ENCODE measurements at places on chromosomes 3 and 15.

DNA sequence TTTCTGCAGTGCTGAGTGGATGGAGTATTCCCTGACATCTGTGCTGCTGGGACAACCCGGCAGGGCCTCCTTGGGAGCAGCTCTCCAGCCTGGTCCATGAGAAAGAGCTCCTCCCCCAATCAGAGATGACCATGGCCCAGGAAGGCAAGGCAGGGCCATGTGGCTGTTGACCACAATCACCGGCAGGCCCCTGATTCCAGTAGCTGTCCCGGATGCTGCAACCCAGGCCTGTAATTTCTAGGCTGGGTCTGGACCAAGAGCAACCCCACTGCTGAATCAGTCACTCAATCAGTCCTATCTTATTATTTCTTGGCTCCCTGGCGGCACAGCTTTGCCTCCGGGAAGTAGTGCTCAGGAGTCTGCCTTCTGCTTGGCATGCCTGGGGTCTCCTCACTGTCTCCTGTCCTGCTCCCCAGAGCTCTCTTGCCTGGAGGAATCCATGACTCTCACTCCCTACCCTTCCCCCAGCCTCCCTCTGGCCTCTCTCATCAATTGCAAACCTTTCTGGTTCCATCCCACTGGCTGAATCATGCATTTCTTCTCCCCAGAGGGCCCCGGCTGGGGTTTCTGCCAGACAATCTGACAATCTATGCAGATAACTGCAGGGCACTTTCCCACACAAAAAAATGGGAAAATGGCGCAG, 32.6 kb upstream of the ITGA11 start:
- no peak for DNase-seq

- no peak for DNase-seq
These were observed 285 bp downstream of the NMB start for GRCh38 chr15:84657748-84658079.

GRCh38 chr3:47261301-47261700, 21.3 kb downstream of the KIF9 start:
- DNase-seq = no peak

DNA sequence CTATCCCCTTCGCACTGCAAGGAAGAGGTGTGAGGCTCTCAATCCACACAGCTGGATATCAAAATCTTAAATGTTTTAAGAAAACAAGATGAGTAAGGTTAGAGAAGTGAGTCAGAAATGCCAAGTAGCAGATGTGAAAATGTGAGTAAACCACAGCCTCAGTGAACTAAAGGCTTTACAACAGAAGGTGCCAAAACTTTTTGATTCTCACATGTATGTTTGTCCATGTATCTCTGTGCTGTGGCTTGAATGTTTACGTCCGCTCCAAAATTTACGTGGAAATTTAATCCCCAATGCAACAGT, 126.8 kb upstream of the PFN2 start:
- DNase-seq = no peak

DNA sequence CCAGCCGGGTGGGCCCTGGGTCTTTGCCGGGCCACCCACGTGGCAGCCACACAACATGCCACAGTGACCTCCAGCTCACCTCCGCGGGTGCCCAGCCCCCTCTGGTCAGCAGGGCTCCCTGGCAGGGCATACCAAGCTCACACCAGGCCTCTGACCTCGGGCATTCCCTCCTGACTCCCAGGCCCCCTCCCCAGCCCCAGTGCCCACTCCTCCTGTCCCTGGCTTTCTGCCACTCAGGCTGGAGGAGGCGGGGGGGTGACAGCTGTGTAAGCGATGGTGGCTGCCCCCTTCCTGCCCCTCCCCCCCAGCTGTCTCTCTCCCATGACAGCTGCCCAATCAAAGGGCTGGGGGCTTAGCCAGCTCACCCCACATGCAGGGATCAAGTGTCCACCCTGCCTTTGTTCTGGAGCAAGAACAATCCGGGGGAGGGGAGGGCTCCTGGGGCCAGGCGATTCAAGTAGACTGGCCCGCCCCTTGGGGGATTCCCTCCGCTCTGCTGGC, 3.3 kb downstream of the PCBP4 start:
- DNase-seq = no peak

DNA sequence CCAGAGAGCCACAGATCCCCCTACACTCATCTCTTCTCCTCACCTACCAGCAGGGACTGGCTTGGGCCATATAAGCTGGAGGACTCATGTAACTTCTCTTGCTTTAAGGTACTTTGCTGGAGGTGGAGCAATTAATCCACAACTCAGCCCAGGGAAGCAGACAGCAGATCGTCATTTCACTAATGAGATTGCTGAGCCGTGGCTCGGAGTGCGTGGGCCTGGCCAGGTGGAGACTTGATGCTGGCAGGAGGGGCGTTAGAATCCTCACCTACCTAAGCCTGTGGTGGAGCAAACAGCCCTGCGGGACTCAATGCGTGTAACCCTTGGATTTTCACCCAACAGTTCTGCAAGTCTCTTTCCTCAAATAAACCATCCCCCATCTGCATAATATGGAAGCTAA, 253.2 kb downstream of the RORA start:
- DNase-seq = no peak

GRCh38 chr15:33086500-33087121, 107.9 kb downstream of the FMN1 start:
- DNase-seq = peak; percentile 47

DNA sequence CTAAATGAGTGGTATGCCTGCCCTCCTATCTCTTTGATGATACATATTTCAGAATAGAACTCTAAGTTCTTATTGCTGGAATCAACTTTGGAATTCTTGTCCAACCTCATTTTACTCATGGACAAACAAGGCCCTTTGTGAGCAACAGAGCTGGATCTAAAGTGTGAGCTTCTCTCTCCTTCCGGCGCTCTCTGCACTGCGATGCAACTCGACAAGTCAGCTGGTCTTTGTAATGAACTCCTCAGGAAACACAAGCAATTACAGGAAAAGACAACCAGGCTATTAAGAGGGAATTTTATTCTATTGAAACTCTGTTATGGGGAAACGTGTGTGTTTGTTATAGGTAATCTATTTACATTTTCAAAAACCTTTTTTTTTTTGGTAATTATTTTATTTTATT, 20.3 kb upstream of the NRROS start:
- DNase-seq = no peak
